ENCODE measurements at places on chromosomes 3 and 15. TPM values are rescaled to one million over a fixed set of nuclear protein-coding genes. Genes with fewer than 3 reads are reported as not detected.

- no peak overlapping the region for H3K27ac ChIP-seq
- no peak overlapping the region for H3K4me3 ChIP-seq
- DNase-seq: no peak
Measured at GRCh38 chr3:10628891-10629670, 123.7 kb upstream of the ATP2B2 start.

- H3K4me1 ChIP-seq: peaks cover 12% of the 10 kb centered on the region
- no peak overlapping the region for H3K4me3 ChIP-seq
- no peak for DNase-seq
- H3K36me3 ChIP-seq: no peaks in the 10 kb centered on the region
- H3K27me3 ChIP-seq: no peaks in the 10 kb centered on the region
Measured at GRCh38 chr15:39132070-39132469, 448.8 kb upstream of the THBS1 start.

- H3K36me3 ChIP-seq: no peaks in the 10 kb centered on the region
- H3K4me1 ChIP-seq: peaks cover 76% of the 10 kb centered on the region
- H3K4me3 ChIP-seq: peak overlapping the region; percentile 81
- no peaks in the 10 kb centered on the region for H3K27me3 ChIP-seq
- DNase-seq: no peak
Measured at GRCh38 chr15:60396958-60397771, 621 bp downstream of the ANXA2 start.

RTP1 gene
- not detected for total RNA-seq

SNUPN gene
- total RNA-seq: 19.1 TPM

CCR5 gene
- 2.5 TPM for total RNA-seq

VGLL3 gene
- 1.4 TPM for total RNA-seq

GRCh38 chr15:54605043-54605442 is 591.7 kb downstream of the RSL24D1 start:
- no peak for DNase-seq
- H3K27me3 ChIP-seq: no peaks in the 10 kb centered on the region
- H3K36me3 ChIP-seq: no peaks in the 10 kb centered on the region
- no peaks in the 10 kb centered on the region for H3K4me1 ChIP-seq

GRCh38 chr15:73781038-73781925 is 28.1 kb upstream of the INSYN1 start:
- no peaks in the 10 kb centered on the region for H3K36me3 ChIP-seq
- H3K4me3 ChIP-seq: no peak overlapping the region
- no peak for DNase-seq
- H3K27ac ChIP-seq: no peak overlapping the region
